ENCODE measurements at places on chromosomes 13 and 19. TPM values are rescaled to one million over a fixed set of nuclear protein-coding genes. Genes with fewer than 3 reads are reported as not detected.

The GFY gene
- total RNA-seq = not detected

The TNNT1 gene
- total RNA-seq = not detected

The ZSWIM4 gene
- total RNA-seq = 11.3 TPM

The MZT1 gene
- 9.9 TPM for total RNA-seq

The ATP4B gene
- total RNA-seq = not detected

The ZNF844 gene
- total RNA-seq = 1.7 TPM

The ZNF724 gene
- 3.3 TPM for total RNA-seq

The ZNF132 gene
- total RNA-seq = 4.1 TPM

The MCEMP1 gene
- total RNA-seq = not detected

The TEX26 gene
- not detected for total RNA-seq

The LYPD4 gene
- total RNA-seq = not detected

The LILRA2 gene
- total RNA-seq = not detected

The FGF14 gene
- total RNA-seq = 0.79 TPM

The ZNF432 gene
- 3.5 TPM for total RNA-seq

The PROZ gene
- 0.20 TPM for total RNA-seq

The C19orf81 gene
- total RNA-seq = 0.65 TPM

The ADGRE1 gene
- total RNA-seq = not detected

The ZNF561 gene
- total RNA-seq = 25.0 TPM

The ADGRE3 gene
- total RNA-seq = not detected

The CDADC1 gene
- 2.2 TPM for total RNA-seq

The CRX gene
- not detected for total RNA-seq

The MAP4K1 gene
- total RNA-seq = not detected

The ZNF69 gene
- 3.5 TPM for total RNA-seq

The CGB2 gene
- total RNA-seq = not detected

The C19orf33 gene
- 0.40 TPM for total RNA-seq

The ICAM5 gene
- not detected for total RNA-seq

The GARIN5A gene
- 0.20 TPM for total RNA-seq

The OR7D2 gene
- total RNA-seq = not detected

The DACH1 gene
- total RNA-seq = 0.44 TPM

The KLHL1 gene
- total RNA-seq = not detected
